ENCODE measurements at places on chromosomes 12 and 14.

DNA sequence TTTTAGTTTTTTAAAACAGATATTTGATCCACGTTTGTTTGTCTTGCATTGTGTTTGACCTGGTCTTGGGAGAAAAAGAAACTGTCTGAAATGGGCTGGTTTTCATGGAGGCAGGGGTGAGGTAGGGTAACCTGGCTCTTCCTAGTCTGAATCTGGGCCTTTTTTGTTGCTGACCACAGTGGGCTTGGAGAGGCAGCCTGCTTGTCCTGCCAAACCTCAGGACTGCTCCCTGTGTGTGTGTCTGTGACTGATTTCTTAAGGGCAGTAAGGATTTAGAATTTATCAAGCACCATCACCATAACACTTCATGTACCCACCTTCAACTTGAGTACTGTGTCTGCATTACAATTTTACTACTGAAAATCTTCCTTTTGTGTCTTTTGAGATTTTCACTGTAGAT lies 28.5 kb downstream of the DAAM1 start:
- DNase-seq: no peak

- DNase-seq: no peak
These were observed 1.8 kb downstream of the PTPN6 start for GRCh38 chr12:6952863-6953441.

- DNase-seq: no peak
These were observed 82.7 kb upstream of the SFSWAP start for GRCh38 chr12:131628023-131628740.

DNA sequence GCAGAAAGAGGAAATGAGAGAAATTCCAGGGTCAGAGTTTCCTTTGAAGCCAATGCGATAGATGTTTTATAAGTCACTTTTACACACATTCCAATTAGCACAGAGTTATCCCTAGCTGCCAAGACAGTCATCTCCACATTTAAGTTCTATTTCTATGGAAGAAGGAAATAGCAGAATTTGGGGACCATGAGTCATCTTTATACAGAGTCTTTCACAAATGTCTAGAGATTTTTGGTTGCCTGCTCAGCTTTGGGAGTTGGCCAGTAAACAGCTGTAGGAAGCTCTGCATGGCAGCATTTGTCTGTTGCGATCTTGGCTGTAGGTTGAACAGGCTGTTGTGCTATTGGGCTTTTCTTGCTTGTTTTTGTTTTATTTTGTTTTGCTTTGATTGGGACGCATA lies 884.3 kb downstream of the GALC start:
- DNase-seq: no peak

DNA sequence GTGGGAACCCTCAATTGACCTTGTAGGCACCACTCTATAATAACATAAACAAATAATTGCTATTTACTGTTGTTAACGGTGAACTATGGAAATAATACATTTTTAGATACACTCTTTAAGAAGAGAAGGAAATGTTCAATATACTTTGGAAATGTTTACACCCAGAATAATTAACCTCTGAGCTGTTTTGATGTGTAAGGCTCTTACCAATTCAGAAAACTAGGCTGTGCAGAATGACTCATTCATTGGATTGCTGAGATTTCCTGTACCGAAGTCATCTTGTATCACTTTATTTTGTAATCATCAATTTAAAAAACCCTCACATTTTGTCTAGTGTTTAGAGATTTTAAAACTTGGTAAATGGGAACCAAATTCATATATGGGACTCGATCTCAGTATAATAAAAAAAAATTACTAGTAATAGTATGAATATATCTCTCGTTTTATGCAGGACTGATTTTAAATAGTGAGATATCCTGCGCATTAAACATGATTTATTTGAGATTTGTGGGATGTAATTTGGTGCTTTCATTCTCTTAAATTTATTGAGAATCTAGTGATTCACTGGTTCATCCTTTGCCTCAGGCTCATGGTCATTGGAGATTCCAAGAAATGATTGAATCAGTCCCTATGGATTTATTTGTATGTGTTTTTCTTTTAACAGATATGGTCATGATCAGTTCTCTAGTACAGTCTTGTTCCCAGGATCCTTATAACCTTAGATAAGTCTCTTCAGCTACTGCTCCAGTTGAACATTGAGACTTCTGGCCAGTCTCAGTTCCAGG lies 3.9 kb downstream of the SAMD4A start:
- peak; percentile 58 for DNase-seq

DNA sequence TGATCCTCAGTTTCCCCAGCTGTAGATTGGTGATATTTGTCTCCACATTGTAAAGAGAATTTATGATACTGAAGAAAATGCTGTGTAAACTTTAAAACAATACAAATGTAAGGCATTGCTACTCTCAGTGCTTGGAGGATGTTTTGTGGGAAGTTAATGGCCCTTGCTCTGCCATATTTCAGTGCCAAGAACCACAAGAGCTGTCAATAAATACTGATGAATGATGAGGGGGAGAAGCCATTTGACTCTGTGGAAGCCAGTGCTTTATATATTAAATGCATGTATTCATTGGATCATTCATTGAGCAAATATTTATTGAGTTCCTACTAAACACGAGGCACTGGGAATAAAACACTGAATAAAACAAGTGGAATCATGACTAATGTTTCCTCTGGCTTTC lies 30.8 kb downstream of the CACNA1C start:
- DNase-seq: no peak

- DNase-seq: no peak
These were observed 101.3 kb downstream of the TMEM121 start for GRCh38 chr14:105627701-105628100.

GRCh38 chr14:35855876-35856481 lies 29.8 kb downstream of the BRMS1L start:
- DNase-seq: no peak

DNA sequence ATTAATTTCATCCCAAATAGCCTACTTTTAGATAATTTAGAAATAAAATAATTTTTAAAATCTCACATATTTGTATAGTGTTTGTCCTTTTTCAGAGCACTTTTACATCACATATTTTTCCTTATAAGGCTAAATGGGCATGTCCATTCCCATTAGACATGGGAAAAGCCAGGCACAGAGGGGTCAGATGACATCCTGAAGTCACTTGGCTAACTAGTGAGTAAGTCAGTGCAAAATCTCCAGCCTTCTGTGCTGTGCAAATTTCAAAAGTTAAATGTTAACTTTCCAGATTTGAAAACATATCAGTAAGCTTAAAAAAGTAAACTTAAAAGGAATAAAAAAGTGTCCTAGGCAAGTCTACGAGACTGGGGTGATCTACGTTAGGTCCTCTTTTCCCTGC lies 117.4 kb downstream of the EMP1 start:
- DNase-seq: no peak

DNA sequence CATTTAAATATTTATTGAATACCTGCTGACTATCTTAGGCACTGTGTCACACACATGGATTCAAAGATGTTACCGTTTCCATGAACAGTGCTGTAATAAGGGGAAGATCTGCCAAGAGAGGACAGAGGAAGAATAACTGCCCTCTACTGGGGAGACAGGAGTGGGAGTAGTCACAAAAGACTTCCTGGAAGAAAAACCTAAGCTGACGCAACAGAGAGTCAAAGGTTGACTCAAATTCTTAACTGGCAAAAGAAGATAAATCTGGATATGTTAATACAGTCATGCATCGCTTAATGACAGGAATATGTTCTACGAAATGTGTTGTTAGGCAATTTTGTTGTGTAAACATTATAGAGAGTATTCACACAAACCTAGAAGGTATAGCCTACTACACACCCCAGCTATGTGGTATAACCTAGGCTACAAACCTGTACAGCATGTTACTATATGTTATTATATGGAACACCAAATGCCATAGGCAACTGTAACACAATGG lies 51.5 kb downstream of the DCAF5 start:
- peak; percentile 76 for DNase-seq

DNA sequence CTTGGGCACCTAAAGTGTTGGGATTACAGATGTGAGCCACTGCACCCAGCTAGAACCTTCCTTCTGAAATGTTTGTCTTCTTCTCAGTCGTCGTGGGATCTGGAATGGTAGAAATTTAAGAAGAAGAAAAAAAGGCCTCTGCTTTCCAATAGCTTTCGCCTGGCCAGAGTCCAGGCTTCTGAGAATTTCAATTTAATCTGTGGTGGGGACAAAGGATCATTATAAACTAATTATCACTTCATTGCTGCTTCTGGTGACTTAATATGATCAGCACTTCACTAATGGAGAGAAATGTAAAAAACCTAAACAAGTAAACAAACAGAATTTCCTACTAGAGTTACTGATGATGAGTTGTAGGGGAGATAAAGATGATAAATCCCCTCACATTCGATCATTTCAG lies 51.3 kb downstream of the CFAP251 start:
- no peak for DNase-seq

- DNase-seq: no peak
These were observed 97.6 kb downstream of the POLR3B start for GRCh38 chr12:106455111-106455510.

DNA sequence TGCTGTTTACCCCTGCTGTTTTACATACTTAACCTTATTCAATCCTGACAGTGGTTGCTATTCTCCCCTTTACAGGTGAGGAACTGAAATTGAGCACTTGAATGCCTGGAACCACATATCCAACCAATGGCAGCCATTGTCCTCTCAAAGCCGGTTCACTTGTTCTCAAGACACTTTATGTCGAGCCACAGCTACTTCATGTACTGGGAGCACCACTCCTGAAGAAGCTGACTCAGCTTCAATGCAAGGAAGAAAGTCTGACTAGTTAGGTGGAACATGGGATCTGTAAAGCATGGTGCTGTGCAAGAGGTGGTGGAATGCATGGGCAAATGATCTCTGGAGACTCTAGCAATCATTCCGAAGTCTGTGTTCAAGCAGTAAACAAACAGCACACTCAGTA lies 113.9 kb upstream of the CPM start:
- DNase-seq: no peak

DNA sequence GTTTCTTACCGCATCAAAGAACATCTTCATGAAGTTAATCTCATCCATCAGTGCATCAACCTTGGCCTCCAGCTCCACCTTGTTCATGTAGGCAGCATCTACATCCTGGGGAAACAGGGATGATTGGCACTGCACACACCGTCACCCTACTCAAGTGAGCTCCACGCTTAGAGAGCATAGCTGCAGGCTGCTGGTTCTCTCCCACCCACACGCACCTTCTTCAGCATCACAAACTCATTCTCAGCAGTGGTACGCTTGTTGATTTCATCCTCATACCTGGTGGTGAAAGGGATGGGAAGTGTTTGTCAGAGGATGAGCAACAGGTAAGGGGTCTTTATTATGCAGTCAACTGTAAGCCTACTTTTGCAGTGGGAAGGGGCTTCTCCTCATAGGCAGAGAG lies 2.3 kb downstream of the KRT5 start:
- no peak for DNase-seq

DNA sequence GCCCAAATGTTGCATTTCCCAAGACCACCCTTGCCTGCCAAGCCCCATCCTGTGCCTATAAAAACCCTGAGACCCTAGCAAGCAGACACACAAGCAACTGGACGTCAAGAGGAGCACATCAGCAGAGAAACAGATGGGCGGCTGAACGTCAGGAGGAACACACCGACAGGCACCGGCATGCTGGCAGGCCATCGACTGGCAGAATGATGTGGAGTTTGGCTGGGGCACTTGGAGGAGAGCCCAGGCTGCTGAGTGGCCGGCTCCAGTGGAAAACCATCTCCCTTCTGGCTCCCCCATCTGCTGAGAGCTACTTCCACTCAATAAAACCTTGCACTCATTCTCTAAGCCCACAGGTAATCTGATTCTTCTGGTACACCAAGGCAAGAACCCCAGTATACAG lies 130.1 kb downstream of the SLC41A2 start:
- DNase-seq: no peak

- no peak for DNase-seq
These were observed 149.8 kb upstream of the FOXN3 start for GRCh38 chr14:89566644-89567415.

DNA sequence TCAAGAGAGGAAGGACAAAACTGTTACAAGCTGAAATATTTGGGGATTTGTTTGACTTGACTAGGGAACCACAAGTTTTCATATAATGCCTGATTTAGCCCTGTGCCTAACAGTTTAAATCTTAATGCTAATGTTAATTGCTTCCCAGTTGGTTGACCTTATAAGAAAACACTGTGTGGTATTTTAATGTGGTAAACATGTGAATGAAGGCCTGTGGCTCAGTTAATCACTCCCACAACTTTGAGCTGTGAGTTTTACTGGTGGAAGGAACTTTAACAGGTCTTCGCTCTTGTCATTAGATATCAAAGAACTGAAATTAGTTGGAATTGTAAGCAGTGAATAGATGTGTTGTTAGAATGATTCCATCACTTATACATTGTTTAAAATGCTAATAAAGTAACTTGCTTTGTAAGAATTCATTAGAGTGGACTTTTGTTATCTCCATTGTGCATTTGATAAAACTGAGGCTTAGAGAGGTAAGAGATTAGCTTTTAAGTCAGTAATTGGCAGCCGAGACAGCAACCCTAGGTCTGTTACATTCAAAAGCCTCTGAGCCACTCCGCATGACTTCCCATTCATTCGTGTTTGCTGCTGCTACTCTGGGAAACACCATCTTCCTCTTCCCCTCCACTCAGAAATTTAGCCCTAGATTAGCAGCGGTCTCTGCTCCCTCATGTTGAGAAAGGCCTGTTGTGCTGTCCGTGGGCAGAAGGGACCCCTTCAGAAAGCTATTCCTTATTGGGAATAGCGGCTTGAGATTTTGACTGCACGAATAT lies 1.0 kb upstream of the TBK1 start:
- peak; percentile 17 for DNase-seq

DNA sequence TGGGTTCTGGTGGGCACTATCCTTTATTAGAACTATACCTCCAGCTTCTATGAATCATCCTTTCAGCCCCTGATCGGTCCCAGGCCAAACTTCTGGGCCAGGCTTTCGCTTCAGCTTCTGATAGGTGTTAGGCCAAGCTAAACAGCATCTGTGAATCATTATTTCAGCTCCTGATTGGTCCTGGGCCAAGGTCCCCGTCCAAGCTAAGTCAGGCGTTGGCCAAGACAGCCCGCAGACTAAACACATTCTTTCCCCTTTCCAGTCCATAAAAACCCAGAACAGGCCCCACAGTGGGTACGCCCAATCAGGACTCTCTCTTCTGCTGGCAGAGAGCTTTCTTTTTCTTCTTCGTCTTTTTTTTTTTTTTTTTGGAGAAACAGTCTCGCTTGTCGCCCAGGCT lies 1808.9 kb upstream of the SEL1L start:
- no peak for DNase-seq

- DNase-seq: no peak
These were observed 21.6 kb downstream of the GLTP start for GRCh38 chr12:109858764-109859163.

- no peak for DNase-seq
These were observed 177.8 kb downstream of the PRKD1 start for GRCh38 chr14:29749829-29750228.

Measured in kidney glomerular epithelial cell (primary cell).